ENCODE measurements at places on chromosomes 16 and 17.

- no peak for DNase-seq
Observed at GRCh38 chr17:3944485-3945388, 19.5 kb downstream of the ATP2A3 start.

GRCh38 chr17:58755577-58756245 lies at the start of gene PPM1E:
Gene PPM1E, plus strand, starts transcription at chr17:58755854.
- DNase-seq, result no peak

DNA sequence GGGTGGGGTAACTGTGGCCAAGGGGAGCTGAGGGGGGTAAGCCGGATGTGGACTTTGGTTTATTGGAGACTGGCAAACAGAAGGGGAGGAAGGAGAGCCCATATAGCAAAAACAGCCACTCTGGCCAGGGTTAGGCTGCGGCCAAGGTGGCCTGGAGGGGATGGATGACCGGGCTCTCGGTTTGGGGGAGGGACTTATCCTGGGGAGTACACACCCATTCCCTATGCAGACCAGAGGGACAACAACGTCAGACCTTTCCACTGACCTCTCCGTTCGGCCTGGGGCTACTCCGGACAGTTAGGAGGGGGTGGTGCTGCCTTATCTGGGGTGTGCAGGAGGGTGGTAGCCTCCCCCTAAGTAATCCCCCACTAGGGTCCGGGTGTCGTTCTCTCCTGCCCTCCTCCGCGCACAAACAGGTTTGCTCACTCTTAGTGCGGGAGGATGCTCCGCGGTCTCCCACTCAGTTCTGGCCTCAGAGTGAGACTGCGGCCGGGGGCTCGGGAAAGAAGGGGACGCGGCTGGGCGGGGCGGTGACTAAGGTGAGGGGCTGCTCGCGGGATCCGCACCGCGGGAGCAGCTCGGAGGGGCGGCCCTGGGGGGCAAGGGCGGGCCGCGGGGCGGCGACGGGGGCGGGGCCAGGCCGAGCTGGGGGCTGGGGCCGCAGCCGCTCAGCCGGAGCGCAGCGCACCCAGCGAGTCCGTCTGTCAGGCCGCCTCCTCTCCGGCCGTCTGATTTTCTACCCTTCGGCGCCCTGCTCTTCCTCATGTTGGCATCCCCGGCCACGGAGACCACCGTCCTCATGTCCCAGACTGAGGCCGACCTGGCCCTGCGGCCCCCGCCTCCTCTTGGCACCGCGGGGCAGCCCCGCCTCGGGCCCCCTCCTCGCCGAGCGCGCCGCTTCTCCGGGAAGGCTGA lies at the start of gene WNK4:
WNK4 (plus strand) TSS at position 675 of the 915 bp plus-strand sequence; CDS start at position 764, 89 bp downstream.
- DNase-seq, result no peak

DNA sequence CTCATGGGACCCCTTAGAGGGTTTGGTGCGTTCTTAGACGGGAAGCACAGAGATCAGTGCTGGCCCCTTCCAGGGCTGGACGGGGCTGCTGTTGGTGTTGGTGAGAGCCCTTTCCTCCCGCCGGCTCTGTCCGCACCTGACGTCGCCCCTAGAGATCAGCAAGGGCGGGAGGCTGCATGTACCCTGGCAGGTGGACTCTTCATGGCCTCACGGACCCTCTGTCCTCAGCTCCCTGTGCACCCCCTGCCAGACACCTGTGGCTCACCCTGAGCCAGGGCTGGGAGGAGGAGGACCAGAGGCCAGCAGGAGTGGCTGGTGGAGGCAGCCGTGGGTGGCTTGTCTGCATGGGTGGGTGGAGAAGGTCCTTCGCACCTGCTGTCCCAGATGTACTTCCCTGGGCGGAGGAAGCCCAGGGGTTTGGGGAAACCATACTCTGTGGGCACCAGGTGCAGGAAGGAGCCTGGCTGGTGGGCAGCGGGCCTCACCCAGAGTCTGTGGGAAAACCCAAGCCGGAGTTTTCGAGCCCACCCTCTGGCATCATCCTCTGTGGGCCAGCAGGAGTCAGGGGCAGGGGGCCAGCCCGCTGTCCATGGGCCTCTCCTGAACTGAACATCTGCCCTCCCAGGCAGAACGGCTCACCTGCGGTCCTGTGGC lies 348.6 kb downstream of the SEC14L1 start:
- DNase-seq, result no peak

GRCh38 chr17:51954232-51954765 lies 204.2 kb downstream of the CA10 start:
- DNase-seq, result no peak

GRCh38 chr16:79007614-79008013 lies 592.9 kb downstream of the MAF start:
- no peak for DNase-seq

GRCh38 chr16:51761001-51761400 lies 609.9 kb upstream of the SALL1 start:
- no peak for DNase-seq

DNA sequence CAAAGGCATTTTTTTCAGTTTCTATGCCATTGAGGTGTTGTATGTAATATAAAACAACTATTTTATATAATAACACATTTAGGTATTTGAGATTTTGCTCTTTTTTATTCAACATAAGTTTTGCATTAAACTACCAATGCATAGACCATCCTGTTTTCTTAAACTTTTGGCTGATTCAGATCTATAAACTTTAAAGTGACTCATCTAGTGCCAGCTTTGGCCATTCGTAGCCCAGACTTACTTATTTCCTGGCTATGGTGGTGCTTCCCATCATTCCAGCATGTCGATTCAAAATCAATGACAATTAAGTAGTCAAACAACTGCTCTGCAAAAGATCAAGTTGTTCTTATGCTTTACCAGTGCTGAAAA lies 3.1 kb downstream of the ERI2 start:
- DNase-seq, result no peak

GRCh38 chr16:50015631-50016030 lies 9.4 kb upstream of the CNEP1R1 start:
- DNase-seq, result no peak

GRCh38 chr16:3075523-3075915 lies 10.1 kb downstream of the IL32 start:
- no peak for DNase-seq

DNA sequence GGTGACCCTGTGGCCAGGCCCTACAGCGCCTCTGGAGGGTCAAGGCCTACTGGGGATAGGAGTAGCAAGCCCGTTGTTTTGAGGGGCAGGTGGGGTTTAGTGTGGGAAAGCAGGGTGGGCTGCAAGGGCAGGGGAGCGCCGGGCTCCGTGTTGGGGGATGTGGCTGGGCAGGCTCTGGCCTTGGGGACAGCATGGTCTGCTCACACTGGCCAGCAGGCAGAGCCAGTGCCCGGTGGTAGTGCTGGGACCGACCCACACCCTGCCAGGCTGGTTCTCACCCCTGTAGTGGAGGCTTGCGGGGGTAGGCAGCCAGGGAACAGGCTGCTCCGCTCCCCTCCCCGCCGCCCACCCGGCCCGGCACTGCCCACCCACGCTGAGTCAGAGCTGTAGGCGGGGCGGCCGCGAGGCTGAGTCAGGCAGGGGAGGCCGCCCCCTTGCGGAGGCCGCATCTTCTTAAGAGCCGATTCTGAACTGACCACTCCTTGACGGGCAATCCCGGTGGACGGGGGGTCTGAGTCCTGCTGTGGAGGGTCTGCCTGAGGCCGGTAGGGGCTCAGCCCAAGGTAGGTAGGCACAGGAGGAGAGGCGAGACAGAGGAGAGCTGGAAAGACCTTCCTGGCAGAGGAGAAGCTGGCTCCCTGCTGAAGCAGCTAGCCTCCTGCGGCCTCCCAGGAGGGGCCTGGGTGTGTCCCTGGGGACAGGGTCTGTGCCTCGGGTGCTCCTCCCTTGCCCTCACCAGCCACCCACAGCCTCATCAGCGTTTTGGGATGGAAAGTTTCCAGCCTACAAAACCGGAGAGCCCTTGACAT lies 62.4 kb downstream of the BAIAP2 start:
- DNase-seq, result peak; percentile 7

- no peak for DNase-seq
Observed at GRCh38 chr17:78910497-78911284, 7.7 kb upstream of the CEP295NL start.

GRCh38 chr17:78341559-78342448 lies 18.1 kb downstream of the SOCS3 start:
- no peak for DNase-seq

DNA sequence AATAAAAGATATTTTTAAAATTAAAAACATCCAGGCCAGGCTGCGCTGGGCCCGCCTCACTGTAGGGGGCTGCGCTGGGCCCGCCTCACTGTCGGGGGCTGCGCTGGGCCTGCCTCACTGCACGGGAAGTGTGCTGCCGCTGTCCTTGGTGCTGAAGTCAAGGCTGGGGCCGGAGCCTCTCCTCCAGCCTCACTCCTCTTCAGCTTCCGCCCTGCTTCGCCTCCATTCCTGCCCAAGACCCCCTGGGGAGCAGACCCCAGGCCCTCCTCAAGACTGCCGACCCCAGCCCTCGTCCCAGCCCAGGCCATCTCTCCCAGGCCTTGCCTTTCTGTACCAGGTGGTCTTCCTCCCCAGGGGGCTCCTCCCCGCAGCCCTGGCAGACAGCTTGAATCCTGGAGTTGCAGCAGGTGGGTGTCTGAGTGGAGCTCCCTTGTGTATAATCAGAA lies 26.2 kb downstream of the ENDOV start:
- DNase-seq, result no peak

DNA sequence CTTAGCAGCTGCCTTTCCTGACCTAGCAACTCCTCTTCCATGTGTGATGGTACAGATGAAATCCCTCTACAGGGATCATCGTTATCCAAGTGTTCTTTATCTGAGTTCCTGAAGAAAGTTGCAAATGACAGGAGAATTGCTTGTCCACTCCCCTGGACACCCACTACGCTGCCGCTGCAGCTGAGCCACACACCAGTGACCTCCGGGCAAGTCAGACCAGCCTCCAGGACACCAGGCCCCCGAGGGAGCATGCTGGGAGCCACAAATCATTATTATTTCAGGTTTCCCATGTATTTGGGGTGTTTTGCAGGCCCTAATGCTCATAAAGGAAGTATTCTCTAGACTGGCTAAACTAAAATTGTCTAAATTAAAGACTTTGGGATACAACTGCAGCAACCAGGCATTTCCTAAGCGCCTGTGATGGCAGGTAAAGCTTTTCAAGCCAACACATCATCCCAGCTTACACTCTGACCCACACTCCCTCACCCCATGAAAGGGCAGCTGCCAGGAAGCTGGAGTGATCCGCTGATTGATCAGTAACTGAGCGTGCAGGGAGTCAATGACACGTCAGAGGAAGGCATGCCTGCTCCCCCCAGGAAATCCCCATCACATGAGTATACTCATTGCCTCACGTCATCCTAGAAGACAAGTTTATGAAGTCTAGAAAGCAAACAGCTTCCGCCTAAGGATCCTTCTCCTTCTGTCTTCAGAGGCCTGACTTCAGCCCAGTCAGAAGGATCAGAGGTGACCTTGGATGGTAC lies 14.4 kb downstream of the FA2H start:
- DNase-seq, result no peak

- peak; percentile 83 for DNase-seq
Observed at GRCh38 chr17:76557368-76558197, 17.7 kb downstream of the PRCD start.

- DNase-seq, result no peak
Observed at GRCh38 chr17:19440421-19440820, 29.4 kb downstream of the RNF112 start.

DNA sequence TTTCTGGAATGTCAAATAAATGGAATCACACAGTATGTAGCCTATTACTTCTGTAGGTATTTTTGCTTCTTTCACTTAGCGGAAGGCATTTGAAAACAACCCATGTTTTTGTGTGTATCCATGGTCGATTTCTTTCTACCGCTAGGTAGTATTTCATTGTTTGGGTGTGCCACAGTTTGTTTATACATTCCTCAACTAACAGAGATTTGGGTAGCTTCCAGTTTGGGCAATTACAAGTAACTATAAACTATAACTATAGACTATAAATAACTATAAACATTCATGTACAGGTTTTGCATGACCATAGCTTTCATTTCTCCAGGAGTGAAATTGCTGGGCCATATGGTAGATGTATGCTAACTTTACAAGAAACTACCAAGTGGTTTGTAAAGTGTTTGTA lies 40.1 kb downstream of the LYRM9 start:
- no peak for DNase-seq

DNA sequence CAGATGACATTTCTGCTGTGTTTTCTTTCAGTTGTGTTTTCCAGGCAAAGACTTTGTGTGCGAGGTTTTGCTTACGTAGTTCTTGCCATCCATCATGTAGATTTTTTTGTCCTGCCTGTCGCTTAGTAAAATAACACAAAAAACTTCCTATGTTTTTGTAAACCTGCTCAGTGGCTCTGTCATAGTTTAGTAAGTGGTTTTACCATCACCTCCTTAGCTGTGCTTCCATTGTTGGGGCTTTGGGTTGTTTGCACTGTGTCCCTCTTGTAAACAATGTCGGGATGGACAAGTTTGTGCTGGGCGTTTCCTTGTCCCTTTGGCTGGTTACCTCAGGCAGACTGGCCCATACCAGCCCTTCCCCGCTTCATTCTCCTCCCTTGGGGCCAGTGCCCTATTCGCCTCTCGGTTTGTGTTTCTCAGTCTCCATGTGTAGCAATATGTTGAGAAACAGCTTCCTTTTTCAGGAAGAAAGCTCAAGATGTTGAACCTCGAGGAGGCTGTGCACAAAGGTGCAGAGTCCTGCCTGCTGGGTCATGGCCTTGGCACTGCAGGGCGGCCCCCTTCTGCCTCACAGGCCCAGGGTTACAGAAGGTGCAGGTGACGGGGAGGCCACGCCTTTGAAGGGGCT lies 74.6 kb downstream of the KSR1 start:
- DNase-seq, result no peak

- DNase-seq, result no peak
Observed at GRCh38 chr17:33560871-33561270, 267.8 kb upstream of the ASIC2 start.

DNA sequence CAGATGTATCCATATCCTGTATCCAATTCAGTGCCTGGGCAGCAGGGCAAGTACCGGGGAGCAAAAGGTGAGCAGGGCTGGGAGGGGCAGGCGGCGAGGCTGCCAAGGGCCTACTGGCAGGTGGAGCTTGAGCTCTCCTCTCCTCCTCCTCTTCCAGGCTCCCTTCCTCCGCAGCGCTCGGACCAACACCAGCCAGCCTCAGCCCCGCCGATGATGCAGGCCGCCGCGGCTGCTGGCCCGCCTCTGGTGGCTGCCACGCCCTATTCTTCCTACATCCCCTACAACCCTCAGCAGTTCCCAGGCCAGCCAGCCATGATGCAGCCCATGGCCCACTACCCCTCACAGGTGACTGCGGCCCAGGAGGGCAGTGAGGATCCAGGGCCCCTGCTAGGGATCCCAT lies 11.6 kb downstream of the ATXN2L start:
- DNase-seq, result no peak

- no peak for DNase-seq
Observed at GRCh38 chr16:69703638-69704037, 22.7 kb downstream of the NQO1 start.

DNA sequence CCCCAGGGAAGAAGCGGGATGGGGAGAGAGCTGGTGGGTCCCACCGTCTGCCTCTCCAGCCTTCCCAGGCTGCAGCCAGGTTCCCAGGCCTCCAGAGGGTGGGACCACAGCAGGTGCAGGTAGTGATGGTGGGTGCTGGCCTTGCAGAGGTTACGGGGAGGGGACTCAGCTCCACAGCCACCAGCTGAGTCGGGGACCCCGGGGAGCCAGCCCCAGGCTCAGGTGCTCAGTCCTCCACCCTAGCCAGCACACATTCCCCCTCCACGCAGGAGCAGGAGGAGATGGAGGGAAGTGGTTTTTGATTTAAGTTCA lies 5.0 kb downstream of the TP53I13 start:
- DNase-seq, result no peak

- DNase-seq, result no peak
Observed at GRCh38 chr17:42133461-42134041, 10.9 kb downstream of the HSPB9 start.
